ENCODE measurements at places on chromosomes 16 and 17.

DNA sequence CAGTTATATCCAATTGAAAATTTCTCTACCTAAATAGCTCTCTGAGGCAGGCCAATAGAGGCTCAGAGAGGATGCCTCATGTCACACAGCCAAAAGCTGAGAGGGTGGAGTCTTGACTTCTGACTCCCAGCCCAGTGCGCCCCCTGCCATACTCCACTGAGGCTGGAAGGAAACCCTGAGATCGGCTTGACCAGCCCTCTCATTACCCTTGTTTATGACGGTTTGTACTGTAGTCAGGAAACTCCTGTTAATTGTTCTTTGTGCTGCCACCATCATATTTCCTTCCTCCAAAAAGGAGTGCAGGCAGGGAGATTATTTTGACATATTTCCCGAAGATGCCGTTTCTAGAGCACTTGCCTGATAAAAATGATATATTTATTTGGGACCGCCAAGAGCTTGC lies 107.9 kb downstream of the AIPL1 start:
- no peak for DNase-seq

DNA sequence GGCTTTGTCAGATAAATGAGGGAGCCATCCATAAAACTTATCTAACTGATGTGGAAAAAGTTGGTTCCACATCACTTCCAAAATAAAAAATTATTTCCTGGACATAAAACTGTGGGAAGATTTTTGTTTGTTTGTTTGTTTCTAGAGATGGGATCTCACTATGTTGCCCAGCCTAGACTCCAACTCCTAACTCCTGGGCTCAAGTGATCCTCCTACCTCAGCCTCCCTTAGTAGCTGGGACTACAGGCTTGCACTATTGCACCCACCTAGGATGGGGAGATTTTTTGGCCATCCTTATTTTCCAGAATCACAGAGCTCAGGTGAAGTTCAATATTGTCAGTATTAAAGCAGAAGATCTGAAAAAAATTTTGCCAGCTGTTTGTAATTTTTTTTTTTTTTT lies 23.8 kb upstream of the SMG8 start:
- no peak for DNase-seq

- DNase-seq = no peak
Measured at GRCh38 chr17:31745964-31746600, 113.0 kb downstream of the COPRS start.

- DNase-seq = no peak
Measured at GRCh38 chr17:48617471-48618255, 2.6 kb upstream of the HOXB8 start.

DNA sequence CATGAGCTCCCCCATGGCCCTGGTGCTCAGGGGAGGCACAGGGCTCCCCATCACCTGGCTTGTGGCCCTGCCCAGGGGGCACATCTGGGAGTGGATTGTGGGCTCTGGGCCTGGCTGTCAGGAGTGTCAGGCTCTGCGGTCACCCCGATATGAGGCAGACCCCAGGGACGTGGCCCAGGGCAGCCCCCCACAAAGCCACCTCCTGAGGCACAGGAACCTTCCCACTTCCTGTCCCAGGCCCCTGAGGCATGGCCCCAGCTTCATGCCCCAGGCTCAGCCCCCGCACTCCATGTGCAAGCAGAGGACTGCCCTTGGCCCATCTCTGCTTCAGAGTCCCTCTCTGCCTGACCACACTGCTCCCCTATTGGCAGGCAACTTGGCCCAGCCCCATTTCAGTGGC lies 160.3 kb downstream of the PCTP start:
- no peak for DNase-seq

GRCh38 chr16:66131895-66132294 lies 234.6 kb upstream of the CDH5 start:
- no peak for DNase-seq

Data from stimulated activated CD4-positive, alpha-beta T cell treated with anti-CD3 and anti-CD28 coated beads, Interleukin-4, amount 100 ng/mL, for 4 hours (primary cell).